ENCODE measurements at places on chromosomes 2 and 18.

GRCh38 chr2:132420816-132421805, 4.5 kb downstream of the GPR39 start:
- DNase-seq, result no peak

- no peak for DNase-seq
Measured at GRCh38 chr2:49207204-49207603, 52.9 kb upstream of the FSHR start.

GRCh38 chr2:53233759-53234547, 533.7 kb upstream of the CHAC2 start:
- DNase-seq, result no peak

- DNase-seq, result no peak
Measured at GRCh38 chr18:54165450-54165849, 59.0 kb downstream of the MBD2 start.

DNA sequence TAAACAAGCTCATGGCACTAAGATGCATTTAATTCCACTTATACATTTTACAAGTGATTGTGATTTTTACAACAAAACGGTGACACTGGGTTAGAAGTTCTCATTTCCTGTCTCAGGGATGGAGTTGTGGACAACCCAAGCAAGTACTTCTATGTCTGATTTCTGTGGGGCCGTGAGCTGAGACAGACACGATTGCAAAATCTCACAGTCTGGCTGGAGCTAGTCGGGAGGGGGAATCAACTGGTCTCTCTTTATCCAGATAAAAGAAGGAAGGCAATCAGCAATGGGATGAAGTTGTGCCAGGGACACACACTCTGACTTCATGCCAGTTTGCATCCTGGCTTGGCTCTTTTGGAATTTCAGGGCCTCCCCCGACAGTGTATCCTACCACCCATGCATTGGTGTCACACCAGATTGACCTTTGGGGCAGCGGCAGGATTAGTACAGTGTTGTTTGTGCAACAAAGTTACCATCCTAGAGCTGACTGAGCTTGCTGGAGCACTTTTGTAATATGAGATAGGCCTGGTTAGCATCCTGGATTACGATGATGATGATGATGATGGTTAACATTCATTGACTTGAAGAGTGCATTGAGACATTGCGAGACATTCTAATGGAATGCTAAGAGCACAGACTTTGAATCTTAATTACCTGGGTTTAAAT, 98.8 kb downstream of the CTAGE1 start:
- no peak for DNase-seq

- no peak for DNase-seq
Measured at GRCh38 chr18:23540867-23541266, 37.6 kb downstream of the RMC1 start.

GRCh38 chr2:239824866-239825704, 200.1 kb downstream of the NDUFA10 start:
- no peak for DNase-seq

All from stimulated activated naive CD8-positive, alpha-beta T cell treated with anti-CD3 and anti-CD28 coated beads, Interleukin-15, Interleukin-2, amounts not matched to agents 100 U/mL and 50 U/mL, for 24 hours (primary cell).